ENCODE measurements at places on chromosomes 5 and 9.

DNA sequence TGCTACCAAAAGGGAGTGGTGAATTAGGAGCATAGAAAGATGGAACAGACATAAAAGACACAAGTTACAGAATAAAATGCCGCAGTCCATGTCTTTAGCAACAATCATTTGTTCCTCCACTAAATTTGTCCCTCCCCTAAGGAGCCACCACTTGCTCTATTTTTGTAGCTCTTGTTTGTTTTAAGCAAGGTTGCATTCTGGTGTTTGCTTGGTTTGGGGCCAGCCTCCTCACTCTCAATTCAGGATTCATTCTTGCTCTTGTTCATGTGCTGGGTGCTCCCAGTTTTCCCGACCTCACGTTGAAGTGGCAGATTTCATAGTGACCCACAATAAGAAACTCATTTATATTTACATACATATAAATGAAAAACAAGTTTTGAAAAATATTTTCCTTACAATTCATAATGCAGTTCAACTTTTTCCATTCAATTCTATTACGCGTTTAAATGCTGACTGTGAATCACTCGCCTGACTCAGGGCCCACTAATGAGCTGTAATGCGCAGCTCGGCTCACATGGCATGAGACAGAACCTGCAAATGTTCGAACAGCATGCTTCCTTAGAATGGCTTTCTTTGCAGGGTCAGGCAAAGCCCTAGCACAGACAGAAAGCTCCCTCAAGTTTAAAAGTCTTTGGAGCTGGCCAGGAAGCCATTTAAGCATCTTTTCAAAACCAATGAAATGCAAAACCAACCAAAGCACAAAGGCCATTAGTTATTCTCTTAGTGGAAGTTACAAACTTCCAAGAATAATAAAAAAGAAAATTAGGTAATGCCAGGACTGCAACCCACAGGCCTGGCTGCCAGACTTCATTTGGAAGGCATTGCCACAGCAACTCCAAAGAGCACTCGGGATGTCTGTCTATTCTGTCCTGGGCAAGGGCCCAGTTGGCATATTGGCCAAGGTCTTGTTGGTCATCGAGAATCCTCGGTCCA is 41.7 kb downstream of the RETREG1 start:
- DNase-seq: no peak

DNA sequence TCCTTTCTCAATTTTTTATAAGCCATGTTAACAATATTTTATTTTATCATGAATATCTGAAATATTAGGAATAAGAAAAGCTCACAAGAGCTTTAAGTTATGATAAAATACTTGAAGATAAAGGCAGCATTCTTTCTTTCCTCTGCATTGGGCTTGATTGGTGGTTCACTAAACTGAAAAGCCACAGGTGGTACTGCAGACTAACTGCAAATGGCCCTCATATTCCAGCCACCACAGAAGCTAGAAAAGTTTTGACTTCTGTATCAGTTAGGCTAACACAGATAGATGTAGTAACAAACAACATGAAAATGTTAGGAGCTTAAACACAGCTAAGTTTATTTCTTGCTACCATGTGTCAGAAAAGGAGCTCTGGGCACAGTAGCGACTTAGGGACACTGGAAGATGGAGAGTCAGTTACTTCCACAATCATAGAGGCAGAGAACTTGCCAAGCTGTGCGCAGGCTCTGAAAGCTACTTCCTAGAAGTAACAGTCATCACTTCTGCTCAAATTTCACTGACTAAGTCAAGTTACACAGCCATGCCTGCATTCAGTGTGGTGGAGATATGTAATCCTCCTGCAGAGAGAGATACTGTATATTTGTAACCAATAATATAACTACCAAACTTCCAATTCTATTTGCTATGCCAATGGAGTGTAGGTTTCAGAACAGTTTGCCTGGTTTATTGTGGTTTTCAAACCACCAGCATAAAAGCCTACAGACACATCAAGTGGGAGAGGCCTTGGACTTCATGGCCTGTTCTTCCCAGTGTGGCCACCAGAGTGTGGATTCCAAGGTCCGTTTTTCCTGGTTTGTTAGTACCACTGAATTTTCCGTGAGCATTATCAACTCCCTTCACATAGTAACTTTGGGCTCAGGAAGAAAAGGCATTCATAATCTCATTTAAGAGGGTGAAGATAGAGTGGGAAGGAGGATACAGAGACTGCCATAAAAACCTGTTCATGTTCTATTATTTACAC is 268.3 kb downstream of the PJA2 start:
- DNase-seq: no peak

GRCh38 chr9:125638239-125639045 is 68.6 kb downstream of the MAPKAP1 start:
- no peak for DNase-seq

- no peak for DNase-seq
Observed at GRCh38 chr9:33131790-33132772, 35.1 kb downstream of the B4GALT1 start.

DNA sequence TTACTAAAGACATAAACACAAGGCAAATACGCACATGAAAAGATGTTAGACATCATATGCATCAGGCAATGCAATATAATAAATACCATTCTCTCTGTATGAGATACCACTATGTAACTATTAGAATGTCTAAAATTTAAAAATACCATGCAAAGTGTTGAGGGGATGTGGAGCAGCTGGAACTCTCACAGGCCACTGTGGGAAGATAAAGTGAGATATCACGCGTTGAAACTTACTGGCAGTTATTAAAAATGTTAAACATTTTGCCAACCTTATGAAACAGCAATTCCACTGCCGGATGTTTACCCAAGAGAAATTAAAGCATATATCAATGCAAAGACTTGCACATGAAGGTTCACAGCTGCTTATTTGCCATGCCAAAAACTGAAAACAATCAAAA is 556.7 kb downstream of the LRRC70 start:
- DNase-seq: no peak

DNA sequence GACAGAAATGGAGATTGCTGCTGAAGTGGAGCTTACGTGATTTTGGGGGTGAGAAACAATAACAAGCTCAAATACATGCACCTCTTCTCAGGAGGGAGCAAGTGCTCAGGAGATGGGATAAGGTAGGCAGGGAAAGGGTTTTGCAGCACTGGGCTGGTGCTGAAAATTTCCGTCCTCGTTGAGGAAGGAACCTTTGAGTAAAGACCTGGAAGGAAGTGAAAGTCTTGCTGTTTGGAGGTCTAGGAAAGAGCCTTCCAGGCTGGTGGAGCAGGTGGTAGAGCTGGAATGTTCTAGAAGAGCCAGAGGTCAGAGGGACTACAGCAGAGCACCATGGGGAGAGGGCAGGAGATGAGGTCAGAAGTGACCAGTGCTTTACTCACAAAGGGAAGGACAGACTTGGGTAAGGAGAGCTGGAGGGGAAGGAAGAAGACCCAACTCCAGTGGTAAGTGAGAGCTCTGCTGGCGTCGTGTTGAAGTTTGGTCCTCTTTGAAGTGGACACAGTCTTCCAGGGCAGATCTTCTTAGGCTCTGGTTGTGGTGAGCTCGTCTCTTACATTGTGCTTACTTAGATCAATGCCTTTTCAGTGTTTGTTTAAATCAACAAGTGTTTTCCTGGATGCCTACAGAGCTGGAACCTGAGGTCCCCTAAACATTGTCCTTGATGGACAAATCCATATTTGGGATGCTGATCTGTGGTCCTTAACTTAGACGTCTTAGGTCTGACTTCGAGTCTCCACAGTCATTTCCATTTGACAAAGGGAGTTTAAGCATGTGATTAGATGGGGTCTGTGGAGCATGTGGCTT is 21.0 kb downstream of the ANKRD33B start:
- no peak for DNase-seq

- no peak for DNase-seq
Observed at GRCh38 chr9:123102375-123103113, 69.1 kb downstream of the GPR21 start.

Measured in stimulated activated CD4-positive, alpha-beta T cell treated with anti-CD3 and anti-CD28 coated beads, Interleukin-2, amount 100 ng/mL, for 48 hours (primary cell).